ENCODE measurements at places on chromosomes 7 and 10.

- peak; percentile 44 for DNase-seq
Measured at GRCh38 chr10:72126184-72126871, 38.0 kb upstream of the SPOCK2 start.

GRCh38 chr7:146359176-146359575 is 242.6 kb downstream of the CNTNAP2 start:
- DNase-seq = peak; percentile 63

DNA sequence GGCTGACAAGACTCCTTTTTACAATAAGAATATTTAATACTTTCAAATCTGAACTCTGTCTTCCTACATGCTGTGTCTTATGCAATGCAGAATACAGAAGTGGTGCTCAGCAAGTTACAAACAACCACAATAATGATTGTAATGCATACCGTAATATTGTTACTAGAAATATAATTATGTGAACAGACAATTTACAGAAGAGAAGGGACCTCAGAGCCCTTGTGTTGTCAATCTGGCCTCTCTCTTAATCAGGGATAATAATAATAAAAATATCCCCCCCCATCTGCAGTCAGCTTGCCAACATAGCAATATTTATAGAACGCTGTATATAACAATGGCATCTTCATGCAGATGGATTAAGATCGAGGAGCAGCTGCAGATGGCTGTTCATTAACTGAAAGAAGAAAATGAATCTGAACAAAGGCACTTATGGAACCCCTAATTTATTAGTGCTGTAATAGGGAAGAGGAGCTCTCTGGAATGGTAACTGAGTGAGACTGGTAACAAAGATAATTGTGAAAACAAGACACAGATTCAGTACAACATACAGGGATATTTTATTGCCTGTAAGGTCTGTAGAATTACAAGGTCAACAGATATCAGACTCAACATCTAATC is 106.3 kb downstream of the TMEM26 start:
- DNase-seq = no peak

- no peak for DNase-seq
Measured at GRCh38 chr7:8618441-8619070, 185.1 kb downstream of the NXPH1 start.

DNA sequence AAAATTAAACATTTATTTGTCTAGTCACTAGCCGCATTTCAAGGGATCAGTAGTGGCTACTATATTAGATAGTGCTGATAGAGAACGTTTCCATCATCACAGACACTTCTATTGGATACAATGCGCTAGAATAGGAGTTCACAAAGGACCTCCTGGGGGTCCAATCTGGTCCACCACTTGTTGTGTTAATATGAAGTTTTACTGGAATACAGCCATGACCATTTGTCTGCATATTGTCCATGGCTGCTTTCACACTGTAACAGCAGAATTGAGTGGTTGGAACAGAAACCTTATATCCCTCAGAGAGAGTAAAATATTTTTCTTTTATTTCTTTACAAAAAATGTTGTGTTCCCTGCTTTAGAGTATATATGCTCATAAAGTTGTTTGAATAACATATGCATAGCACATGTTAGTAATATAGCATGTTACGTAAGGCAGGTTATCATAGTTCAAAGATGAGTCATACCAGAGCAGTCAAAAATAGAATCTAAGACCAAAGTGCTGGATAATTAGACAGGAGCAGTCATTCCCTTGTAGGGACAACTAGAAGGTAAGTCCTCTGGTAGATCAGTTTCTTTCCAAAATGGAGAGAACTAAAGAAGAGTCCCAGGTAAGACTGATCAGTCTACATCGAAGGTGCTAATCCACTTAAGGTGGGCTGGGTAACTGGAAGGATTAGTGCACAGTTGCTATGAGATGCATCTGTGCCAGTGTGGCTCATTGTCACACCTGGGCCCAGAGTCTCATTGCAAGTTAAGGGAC is 14.9 kb downstream of the BZW2 start:
- DNase-seq = peak; percentile 83

- no peak for DNase-seq
Measured at GRCh38 chr7:47340517-47340916, 241.4 kb downstream of the TNS3 start.

DNA sequence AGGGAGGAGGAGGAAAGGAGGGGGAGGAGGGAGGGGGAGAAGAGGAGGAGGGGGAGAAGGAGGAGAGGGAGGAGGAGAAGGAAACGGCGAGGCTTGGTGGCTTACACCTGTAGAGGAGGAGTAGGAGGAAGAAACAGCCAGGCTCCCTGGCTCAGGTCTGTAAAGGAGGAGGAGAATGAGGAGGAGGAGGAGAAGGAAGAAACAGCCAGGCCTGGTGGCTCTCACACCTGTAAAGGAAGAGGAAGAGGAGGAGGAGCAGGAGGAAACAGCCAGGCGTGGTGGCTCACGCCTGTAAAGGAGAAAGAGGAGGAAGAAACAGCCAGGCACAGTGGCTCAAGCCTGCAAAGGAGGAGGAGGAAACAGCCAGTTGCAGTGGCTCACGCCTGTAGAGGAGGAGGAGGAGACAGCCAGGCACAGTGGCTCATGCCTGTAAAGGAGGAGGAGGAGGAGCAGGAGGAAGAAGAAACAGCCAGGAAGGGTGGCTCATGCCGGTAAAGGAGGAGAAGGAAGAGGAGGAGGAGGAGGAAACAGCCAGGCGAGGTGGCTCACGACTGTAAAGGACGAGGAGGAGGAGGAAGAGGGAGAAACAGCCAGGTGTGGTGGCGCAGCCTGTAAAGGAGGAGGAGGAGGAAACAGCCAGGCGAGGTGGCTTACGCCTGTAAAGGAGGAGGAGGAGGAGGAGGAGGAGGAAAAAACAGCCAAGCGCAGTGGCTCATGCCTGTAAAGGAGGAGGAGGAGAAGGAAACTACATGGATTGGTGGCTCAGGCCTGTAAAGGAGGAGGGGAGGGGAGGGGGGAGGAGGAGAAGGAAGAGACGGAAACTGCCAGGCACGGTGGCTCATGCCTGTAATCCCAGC is 14.9 kb upstream of the CRCP start:
- peak; percentile 91 for DNase-seq

GRCh38 chr10:97991871-97992270 is 38.5 kb downstream of the CRTAC1 start:
- peak; percentile 4 for DNase-seq

- peak; percentile 48 for DNase-seq
Measured at GRCh38 chr7:102042016-102042656, 224.7 kb downstream of the CUX1 start.

GRCh38 chr10:99975106-99975829 is 34.5 kb downstream of the DNMBP start:
- DNase-seq = no peak

DNA sequence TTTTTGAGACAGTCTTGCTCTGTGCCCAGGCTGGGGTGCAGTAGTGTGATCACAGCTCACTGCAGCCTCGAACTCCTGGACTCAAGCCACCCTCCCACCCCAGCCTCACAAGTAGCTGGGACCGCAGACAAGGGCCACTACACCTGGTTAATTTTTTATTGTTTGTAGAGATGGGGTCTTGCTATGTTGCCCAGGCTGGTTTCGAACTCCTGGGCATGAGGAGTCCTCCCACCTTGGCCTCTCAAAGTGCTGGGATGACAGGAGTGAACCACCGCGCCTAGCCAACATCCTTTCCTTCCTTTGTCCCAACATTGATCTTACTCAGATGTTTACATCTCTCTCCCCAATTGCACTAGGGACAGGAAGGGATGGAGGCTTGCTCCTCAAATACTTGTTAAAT is 3.3 kb downstream of the GTF2IRD1 start:
- DNase-seq = no peak

GRCh38 chr10:78535716-78536218 is 502.1 kb downstream of the RPS24 start:
- no peak for DNase-seq

- peak; percentile 71 for DNase-seq
Measured at GRCh38 chr7:30173058-30173897, 38.5 kb downstream of the MTURN start.

DNA sequence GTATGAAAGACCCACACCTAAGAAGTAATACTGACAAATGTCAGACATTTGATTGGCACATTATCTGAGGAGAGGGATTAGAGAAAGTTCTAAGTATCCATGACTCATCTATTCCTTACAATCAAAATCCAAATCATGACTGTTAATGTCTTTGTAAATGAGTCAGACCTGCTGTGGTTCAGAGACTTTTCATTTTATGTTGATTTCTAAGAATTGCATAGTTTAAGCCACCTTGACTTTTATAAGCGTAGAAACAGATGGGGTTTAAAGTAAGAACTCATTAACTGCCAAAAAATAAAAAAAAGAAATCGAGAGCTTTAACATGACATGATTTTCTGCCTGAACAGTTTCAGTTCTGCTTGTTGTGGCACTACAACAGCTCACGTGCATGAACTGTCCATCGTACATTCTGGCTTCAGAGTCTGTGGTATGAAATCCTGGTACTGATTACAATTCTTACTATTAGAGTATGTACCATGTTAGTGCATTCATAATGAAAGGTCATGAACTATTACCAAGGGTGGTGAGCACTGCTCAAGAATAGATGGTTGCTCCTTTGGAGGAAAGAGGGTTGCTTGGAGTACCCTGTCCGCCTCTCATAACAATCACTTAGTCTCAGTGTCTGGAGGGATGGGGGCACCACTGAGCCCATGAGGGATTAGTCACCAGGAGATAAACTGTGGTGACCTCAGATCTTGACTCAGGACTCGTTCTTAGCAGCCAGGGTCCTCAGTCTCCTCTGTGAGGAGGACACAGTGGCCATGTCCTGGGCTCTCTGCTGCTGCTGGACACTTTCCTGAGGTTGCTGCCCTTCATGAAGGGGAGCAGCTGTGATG is 42.2 kb downstream of the ACSM6 start:
- DNase-seq = peak; percentile 81

- no peak for DNase-seq
Measured at GRCh38 chr7:157523371-157523765, 186.6 kb downstream of the DNAJB6 start.

- no peak for DNase-seq
Measured at GRCh38 chr10:45378914-45379726, 5.1 kb downstream of the ALOX5 start.

- DNase-seq = peak; percentile 71
Measured at GRCh38 chr7:64098-64915, 128.1 kb upstream of the FAM20C start.

DNA sequence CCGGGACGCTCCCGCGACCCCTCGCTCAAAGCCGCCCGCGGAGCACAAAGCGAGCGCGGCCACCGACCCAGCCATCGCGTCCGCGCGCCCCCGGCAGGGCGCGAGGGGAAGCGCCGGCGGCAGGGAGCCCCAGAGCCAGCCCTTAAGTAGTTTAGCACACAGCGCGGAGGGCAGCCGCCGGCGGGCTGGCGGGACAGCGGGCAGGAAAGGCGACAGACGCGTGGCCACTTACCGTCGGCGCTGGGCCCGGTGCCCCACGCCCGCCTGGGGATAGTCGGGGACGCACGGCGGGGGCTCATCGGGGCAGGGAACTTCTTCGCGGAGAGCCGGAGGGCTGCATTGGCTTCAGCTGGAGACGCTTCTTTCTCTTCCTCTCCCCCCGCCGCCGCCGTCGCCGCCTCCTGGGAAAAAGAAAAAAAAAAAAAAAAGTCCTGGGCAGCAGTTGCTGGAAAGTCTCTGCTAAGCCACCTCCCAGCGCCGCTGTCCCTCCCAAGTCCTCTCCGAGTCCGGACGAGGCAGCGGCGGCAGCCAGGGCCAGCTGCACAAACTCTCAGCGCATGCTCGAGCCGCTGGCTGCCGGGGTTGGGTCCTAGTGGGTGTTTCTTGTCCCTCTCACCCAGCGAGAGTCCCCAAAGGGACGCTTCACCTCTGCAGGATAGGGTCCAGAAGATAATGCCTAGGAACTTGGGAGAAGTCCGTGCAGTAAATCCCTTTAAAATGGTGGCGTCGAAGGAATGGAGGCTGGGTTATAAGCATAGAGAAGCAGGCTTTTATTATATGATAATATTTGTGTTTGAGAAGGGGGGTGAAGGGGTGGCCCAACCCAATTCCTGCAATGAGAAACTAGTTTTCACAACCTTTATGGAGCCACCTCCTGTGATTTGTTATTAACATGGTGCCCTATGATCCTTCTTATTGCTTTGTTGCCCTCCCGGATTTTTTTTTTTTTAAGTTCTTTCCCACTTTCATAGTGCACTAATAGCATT is at the start of gene TSPAN12:
Gene TSPAN12, minus strand, starts transcription at position 557 of the 986 bp plus-strand sequence. CDS start 1,381 bp downstream, outside the sequence.
- peak; percentile 50 for DNase-seq

- DNase-seq = no peak
Measured at GRCh38 chr10:69265521-69265920, 12.8 kb upstream of the HK1 start.

- no peak for DNase-seq
Measured at GRCh38 chr10:74084955-74085354, 65.7 kb downstream of the AP3M1 start.

DNA sequence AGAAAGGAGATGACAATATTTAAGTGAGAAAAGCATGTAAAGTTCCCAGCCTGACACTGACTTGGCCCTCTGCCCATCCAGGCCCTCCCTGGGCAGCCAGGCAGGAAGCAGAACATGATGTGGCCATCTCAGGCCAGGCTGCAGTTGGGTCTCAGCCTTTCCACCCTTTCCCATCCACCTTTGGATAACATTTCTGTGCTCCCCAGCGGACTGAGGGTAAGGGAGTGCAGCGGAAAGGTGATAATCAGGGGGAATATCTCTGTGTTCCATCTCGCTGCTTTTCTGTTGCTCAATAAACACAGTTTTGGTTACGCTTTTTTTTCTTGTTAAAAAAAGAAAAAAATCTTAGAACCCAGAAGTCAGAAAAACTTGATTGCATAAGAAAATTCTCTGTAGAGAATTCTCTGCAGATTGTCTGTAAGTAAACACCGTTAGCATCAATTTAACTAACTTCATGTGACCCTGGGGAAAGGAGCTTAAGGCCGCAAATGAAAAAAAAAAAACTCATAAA is 37.2 kb upstream of the TARP start:
- no peak for DNase-seq

- DNase-seq = no peak
Measured at GRCh38 chr10:69815104-69815503, 13.4 kb downstream of the COL13A1 start.
